Aorta (tissue), 5 donors: ENCODE measurements at places on chromosomes 11 and 22. TPM values are rescaled to one million over a fixed set of nuclear protein-coding genes. Genes with fewer than 3 reads are reported as not detected.

Gene PPP6R2
- polyA plus RNA-seq = 14.1 TPM

Gene MMP11
- polyA plus RNA-seq = 5.1 TPM

Gene PRDX5
- polyA plus RNA-seq = 316 TPM

Gene MMP12
- polyA plus RNA-seq = 0.75 TPM

Gene VSIG2
- polyA plus RNA-seq = 1.9 TPM

Gene MRGPRX3
- not detected for polyA plus RNA-seq

Gene ISX
- polyA plus RNA-seq = 0.13 TPM

Gene C22orf42
- not detected for polyA plus RNA-seq

Gene PLEKHB1
- 14.1 TPM for polyA plus RNA-seq

DNA sequence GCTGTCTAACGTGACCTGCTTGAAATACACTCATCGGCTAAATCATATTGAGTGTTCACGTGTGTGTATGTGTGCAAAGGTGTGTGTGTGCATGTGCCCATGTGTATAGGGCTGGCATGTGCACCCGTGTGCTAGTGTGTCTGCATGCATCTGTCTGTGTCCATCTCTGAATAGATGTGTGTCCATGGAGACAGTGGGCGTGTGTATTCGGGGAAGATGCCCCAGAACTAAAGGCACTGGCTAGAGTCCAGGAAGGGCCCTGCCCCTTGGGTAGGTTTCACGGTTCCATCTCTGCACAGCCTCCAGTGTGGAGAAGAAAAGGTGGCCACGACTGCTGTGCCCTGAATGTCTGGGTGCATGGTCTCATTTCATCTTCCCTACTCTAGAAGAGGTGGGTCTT, 220.3 kb downstream of the MN1 start:
- no peak overlapping the region for H3K27ac ChIP-seq
- H3K4me1 ChIP-seq = no peaks in the 10 kb centered on the region
- no peaks in the 10 kb centered on the region for H3K36me3 ChIP-seq
- H3K27me3 ChIP-seq = no peaks in the 10 kb centered on the region
- no peak overlapping the region for H3K4me3 ChIP-seq
- DNase-seq = no peak

- no peaks in the 10 kb centered on the region for H3K36me3 ChIP-seq
- H3K27me3 ChIP-seq = no peaks in the 10 kb centered on the region
- DNase-seq = no peak
- no peak overlapping the region for H3K4me3 ChIP-seq
Observed at GRCh38 chr11:23797624-23798419, 699.0 kb upstream of the LUZP2 start.

DNA sequence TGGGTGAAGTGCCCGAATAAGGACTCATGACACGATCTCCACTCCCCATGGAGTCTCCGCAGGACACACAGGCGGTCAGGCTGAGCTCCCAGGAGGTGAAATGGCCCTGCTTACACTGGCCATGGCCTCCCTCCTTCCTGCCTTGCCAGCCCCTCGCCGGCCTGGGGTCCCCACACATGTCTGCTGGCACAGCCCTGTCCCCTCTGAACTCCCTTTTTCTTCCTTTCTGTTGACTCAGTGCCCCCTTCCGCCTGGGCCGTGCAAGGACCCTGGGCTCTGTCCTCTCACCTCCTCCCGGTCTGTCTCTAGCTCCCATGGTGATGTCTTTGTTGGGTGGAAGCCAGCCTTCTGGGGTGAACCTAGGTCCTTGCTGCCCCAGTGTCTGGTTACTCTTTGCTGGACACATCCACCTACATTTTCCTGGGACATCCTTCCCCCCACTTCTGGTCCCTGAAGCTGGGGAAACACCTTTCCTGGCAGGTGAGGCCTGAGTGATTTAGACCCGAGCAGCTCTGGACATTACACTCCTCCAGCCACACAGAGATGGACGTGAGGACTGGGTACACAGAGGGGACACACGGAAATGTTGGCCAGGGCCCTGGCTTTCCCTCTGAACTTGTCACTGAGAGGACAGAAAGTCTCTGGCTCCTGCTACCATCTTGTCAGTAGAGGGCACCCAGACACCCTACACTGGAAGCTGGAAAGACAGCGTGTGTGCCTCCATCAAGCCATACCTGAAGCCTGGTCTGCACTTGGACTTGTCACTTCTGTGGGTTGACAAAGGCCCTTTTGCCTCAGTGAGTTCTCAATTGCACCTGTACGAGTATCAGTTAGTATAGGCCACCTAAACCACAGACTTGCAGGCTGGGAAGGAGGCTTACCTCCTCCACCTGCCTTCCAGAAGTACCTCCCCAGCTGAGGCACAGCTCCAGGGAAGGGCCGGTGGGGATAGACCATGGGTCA, 864.3 kb downstream of the TBC1D22A start:
- H3K27ac ChIP-seq = no peak overlapping the region
- no peaks in the 10 kb centered on the region for H3K4me1 ChIP-seq
- DNase-seq = no peak

DNA sequence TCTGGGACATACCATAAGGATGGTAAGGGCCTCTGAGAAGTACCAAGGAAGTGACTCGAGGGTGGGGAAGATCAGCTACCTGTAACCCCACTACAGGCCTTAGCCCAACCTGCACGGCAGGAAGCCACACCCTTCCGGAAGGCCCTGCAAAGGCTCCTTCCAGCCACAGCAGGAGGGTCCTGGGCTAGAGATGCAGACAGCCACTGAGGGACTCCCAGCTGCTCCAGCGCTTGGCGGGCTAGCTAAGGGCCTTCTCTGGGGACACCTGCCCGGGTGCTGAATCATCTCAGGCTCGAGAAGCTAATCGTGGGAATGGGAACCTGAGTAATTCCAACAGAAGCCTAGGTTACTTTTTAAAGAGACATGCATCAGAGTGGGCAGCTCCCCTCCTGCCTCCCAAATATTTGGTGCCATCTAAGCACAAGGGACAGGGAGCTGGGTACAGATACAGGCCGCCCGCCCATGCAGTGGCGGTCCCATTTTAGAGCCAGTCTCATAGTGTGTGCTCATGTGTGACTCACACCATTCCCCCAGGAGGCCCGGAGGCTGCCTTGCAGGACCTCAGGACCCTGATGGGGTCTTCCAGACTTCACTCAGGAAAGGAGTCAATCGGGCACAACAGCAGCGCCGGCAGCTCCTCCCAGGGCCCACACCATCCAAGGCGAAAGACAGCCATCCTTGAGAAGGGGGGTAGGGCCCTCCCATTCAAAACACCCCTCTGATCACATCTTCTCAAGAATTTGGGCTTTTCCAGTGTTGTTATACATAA, 8.0 kb downstream of the MYH9 start:
- H3K4me3 ChIP-seq = no peak overlapping the region
- H3K27ac ChIP-seq = peak overlapping the region; percentile 88

- H3K36me3 ChIP-seq = no peaks in the 10 kb centered on the region
- no peaks in the 10 kb centered on the region for H3K27me3 ChIP-seq
- peak overlapping the region; percentile 68 for H3K4me3 ChIP-seq
- H3K4me1 ChIP-seq = no peaks in the 10 kb centered on the region
- H3K27ac ChIP-seq = peak overlapping the region; percentile 26
Observed at GRCh38 chr22:35539910-35540594, 579 bp upstream of the RASD2 start.

- no peaks in the 10 kb centered on the region for H3K27me3 ChIP-seq
- no peak overlapping the region for H3K27ac ChIP-seq
- no peaks in the 10 kb centered on the region for H3K36me3 ChIP-seq
- no peak overlapping the region for H3K4me3 ChIP-seq
Observed at GRCh38 chr22:37010976-37011375, 8.3 kb downstream of the TST start.

DNA sequence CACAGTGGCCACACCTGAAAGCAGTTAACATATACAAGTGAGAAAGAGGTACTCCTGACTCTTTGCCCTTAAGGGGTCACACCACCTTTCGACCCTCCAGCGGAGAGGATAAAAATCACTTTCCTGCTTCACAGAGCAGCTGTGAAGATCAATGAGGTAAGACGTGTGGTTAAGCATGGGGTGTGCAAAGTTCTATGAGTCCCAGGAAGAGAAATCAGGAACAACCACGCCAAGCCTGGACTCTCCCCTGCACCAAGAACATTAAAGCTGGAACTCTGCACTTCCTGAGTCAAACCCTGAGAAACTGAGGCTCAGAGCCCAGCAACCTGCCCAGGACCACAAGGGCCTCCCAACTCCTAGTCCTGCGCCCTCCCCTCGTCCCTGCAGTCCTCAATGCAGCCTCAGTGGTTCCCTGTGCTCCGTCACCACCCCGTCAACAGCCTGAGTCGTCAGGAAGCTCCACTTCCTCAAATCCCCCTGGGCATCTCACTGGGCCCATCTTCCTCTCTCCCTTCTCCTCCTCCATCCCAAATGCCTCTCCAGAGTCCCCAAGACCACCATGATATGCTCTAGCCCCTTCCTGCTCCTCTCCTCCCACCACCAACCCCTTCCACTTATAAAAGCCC, 17.7 kb downstream of the TNKS1BP1 start:
- DNase-seq = peak; percentile 61
- H3K36me3 ChIP-seq = no peaks in the 10 kb centered on the region
- no peak overlapping the region for H3K4me3 ChIP-seq
- no peaks in the 10 kb centered on the region for H3K27me3 ChIP-seq
- H3K27ac ChIP-seq = no peak overlapping the region
- H3K4me1 ChIP-seq = no peaks in the 10 kb centered on the region

GRCh38 chr22:42317691-42318547, 47.5 kb upstream of the TCF20 start:
- no peaks in the 10 kb centered on the region for H3K36me3 ChIP-seq
- H3K27me3 ChIP-seq = no peaks in the 10 kb centered on the region
- no peak overlapping the region for H3K27ac ChIP-seq

- no peaks in the 10 kb centered on the region for H3K4me1 ChIP-seq
Observed at GRCh38 chr11:71335371-71335770, 83.0 kb upstream of the SHANK2 start.

GRCh38 chr11:98230678-98231077, 790.1 kb upstream of the CNTN5 start:
- H3K4me3 ChIP-seq = no peak overlapping the region
- no peak overlapping the region for H3K27ac ChIP-seq
- H3K36me3 ChIP-seq = no peaks in the 10 kb centered on the region
- H3K4me1 ChIP-seq = no peaks in the 10 kb centered on the region
- no peaks in the 10 kb centered on the region for H3K27me3 ChIP-seq
- DNase-seq = no peak

- H3K27ac ChIP-seq = no peak overlapping the region
- H3K4me1 ChIP-seq = no peaks in the 10 kb centered on the region
- H3K27me3 ChIP-seq = no peaks in the 10 kb centered on the region
- DNase-seq = no peak
- H3K4me3 ChIP-seq = no peak overlapping the region
Observed at GRCh38 chr11:120219232-120219937, 8.6 kb downstream of the OAF start.

- H3K36me3 ChIP-seq = no peaks in the 10 kb centered on the region
- H3K4me1 ChIP-seq = no peaks in the 10 kb centered on the region
- H3K27ac ChIP-seq = no peak overlapping the region
- H3K27me3 ChIP-seq = no peaks in the 10 kb centered on the region
- no peak for DNase-seq
Observed at GRCh38 chr11:119248750-119249670, 42.9 kb downstream of the CBL start.

GRCh38 chr11:86888164-86889000, 66.8 kb downstream of the FZD4 start:
- no peaks in the 10 kb centered on the region for H3K27me3 ChIP-seq
- DNase-seq = no peak
- H3K4me1 ChIP-seq = peaks cover 1% of the 10 kb centered on the region
- no peak overlapping the region for H3K27ac ChIP-seq
- H3K4me3 ChIP-seq = no peak overlapping the region

DNA sequence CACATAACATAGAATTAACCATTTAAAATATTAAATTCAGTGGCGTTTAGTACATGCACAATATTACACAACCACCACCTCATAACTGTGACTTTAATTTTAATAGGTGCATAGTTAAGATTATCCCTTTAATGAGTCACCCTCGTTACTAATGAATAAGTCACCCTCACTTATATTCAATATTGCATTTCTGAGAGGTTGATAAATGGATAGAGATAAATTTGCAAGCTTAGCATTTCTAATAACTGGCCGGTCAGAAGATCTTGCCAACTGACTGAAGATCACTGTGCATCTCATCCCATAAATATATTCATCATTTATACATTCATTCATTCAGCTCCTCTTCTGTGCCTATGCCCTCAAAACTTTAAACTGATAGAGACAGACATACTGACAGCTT, 243.7 kb downstream of the TTC28 start:
- H3K36me3 ChIP-seq = no peaks in the 10 kb centered on the region
- H3K4me3 ChIP-seq = no peak overlapping the region
- peaks cover 6% of the 10 kb centered on the region for H3K4me1 ChIP-seq
- no peaks in the 10 kb centered on the region for H3K27me3 ChIP-seq
- H3K27ac ChIP-seq = no peak overlapping the region

DNA sequence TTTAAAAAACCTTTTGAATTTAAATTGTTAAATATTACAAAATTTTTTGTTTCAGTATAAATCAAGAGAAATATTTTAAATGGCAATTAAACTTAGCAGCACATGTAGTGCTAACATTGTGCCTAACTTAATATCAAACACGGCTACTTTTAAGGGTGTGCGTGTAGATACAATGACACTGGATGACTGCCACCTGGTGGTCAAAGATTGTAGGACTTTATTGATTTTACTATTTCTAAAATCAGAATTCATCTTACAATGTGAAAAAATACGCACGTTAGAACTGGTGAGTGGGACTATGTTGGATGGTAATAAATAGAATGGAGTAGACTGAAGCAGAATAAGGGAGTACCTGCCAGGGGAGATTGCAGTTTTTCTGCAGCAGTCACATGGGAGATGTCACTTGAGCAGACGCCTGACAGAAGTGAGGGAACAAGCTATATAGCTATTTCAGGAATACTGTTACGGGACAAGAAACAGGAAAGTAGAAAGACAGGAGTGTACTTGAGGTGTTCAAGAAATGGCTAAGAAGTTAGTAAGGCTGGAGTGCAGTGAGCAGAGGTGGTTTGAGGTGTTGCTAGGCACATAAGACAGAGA, 52.9 kb downstream of the UVRAG start:
- no peak overlapping the region for H3K4me3 ChIP-seq
- DNase-seq = no peak
- no peak overlapping the region for H3K27ac ChIP-seq
- no peaks in the 10 kb centered on the region for H3K4me1 ChIP-seq
- H3K36me3 ChIP-seq = no peaks in the 10 kb centered on the region
